EL (cell line): ENCODE measurements at places on chromosomes 2 and 18.

DNA sequence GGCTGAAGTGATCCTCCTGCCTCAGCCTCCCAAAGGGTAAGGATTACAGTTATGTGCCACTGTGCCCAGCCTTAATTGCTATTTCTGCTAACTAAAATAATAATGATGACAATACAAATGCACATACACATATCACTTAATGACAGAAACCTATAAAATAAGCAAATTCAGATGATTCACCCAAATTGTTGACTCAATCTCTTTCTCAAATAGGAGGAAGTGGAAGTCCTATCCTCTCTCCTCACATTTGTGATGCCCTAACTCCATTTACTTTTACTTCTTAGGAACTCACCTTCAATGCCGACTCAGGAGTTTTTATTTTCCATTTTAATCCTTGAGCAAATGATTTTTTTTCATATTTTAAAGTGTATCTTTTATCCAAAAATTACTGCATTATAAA, 24.5 kb upstream of the RAPH1 start:
- no peak for DNase-seq

DNA sequence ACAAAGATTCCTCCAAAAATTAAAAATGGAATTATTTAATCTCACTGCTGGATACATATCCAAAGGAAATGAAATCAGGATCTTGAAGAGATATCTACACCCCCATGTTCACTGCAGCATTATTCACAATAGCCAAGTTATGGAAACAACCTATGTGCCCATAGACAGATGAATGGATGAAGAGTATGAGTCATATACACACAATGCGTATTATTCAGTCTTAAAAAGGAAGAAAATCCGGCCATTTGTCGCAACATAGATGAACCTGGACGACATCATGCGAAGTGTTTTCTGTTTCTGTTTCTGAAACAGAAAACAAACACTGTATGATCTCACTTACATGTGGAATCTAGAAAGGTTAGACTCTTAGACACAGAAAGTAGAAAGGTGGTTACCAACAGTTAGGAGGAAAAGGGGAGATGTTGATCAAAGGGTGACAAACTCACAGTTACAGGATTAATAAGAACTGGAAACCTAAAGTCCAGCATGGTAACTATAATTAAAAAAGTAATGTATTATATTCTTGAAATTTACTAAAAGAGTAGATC, 87.8 kb upstream of the ERBB4 start:
- peak; percentile 15 for DNase-seq

- DNase-seq: no peak
These were observed 274.8 kb downstream of the SP3 start for GRCh38 chr2:173690349-173690748.

- DNase-seq: no peak
These were observed 128.3 kb downstream of the DNER start for GRCh38 chr2:229586012-229586411.

DNA sequence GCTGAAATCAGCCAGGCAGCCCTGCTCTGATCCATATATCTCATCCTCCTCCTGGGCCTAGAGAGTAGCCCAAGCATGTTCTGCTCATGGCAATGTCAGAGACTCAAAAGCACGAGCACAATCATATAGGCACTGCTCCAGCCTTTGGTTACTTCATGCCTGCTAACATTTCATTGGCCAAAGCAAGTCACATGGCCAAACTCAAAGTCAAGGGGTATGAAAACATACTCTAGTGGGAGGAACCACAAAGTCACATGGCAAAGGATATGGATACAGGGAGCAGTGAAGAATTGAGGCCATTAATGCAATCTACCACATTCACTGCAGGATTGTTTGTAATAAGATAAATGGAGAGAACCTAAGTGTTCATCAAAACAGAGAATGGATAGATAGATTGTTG, 87.8 kb upstream of the SPATS2L start:
- no peak for DNase-seq

DNA sequence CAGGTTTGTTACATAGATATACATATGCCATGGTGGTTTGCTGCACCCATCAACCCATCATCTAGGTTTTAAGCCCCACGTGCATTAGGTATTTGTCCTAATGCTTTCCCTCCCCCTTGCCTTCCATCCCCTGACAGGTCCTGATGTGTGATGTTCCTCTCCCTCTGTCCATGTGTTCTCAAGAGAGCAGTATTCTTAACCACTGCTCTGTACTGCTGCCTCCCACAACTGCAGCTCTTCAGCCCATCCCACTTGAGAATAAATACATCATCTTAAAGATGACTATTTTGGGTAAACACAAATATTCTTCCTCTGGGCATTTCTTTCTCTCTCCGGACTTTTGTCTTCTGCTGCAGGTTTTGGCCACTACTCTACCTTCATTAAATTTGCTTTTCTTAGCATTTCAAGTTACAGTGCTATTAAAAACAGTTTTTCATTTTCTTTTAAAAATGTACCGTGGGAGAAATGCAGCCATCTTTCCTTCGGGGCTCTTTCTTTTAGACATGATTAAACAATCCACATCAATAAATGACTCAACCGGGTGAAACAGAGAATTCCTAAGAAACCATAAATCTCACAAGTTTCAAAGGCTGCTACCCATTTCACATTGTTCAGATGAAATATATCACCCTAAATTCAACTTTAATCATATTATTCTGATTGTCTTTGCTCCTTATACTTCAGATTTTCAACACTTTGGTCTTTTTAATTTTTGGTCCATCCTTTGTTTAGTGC, 323.4 kb downstream of the GALNT13 start:
- DNase-seq: no peak

DNA sequence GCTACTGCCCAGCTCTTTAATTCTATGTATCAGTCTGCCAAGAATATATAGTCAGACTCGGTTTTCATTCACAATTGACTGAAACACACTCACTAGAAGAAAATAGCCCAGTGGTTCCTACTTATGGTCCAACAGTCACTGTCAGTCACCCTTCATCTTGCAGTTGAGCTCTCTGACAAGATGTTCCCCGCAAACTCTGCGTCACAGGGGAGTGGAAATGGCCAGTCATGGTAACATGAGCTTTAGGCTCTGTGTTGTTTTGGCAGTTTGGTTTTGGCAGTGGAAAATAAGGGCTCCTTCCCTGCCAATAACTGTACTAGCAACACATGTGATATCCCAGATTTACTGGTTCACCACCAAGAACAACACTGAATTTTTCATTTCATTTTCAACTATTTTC, 122.5 kb downstream of the PRPF40A start:
- no peak for DNase-seq

- DNase-seq: no peak
These were observed 76.8 kb upstream of the RBMS1 start for GRCh38 chr2:160570376-160570775.

GRCh38 chr2:149062531-149062930, 24.0 kb downstream of the LYPD6B start:
- no peak for DNase-seq

GRCh38 chr2:8458503-8459459, 223.1 kb upstream of the ID2 start:
- DNase-seq: no peak

DNA sequence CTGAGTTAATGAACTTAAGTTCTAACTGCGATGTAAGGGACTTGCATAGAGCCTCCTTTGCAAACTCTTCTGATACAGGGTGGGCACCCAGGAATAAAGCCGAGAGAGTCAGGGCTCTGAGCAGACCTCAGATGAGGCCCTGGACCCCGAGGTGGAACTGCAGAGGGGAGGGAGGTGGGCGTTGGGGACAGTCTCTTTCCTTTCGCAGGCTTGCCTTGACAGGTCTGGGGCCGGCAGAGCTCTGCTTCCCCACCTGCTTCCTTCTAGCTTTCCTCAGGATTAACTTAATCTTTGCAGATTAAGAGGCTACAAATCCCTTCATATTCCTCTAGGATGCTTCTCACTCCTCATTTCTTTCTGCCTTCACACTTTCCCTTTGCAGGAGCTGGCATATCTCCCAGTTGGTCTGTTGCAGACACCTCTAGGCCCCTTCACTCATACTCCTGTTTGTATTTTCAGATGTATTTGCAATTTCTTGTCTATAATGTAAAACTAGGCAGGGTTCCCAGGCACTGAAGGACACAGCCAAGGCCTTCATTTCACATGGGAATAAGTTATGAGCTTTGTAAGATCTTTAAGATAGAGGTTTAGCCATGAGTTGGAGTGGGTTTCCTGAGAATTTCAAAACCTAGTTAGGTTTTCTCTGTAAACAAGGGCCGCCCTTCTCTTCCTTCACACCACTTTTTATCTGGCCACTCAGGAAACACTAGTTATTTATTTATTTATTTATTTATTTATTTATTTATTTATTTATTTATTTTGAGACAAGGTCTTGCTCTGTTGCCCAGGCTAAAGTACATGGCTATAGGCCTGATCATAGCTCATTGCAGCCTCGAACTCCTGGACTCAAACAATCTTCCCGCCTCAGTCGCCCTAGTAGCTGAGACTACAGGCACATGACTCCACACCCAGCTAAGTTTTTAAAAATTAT, 70.9 kb downstream of the MTCL1 start:
- no peak for DNase-seq

DNA sequence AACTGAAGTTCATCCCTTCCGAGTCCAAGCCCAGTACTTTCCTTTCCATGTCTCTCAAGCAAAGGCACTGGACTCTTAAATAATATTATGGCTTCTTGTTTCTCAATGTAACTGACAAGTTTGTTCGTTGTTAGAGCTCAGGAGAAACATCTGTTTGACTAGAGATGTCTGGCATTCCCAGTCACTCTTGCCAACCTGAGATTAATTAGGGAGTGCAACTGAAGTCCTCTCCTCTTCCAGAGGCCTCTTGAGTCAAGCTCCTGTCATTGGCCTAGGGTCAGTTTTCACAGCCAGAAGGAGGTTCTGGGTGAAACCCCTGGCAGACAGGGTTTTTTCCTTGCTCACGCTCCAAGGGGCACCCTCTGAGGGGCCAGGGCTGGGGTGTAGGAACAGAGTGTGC, 196.1 kb downstream of the AGPS start:
- DNase-seq: no peak

- peak; percentile 84 for DNase-seq
These were observed 63.2 kb downstream of the ZEB2 start for GRCh38 chr2:144456680-144457079.

DNA sequence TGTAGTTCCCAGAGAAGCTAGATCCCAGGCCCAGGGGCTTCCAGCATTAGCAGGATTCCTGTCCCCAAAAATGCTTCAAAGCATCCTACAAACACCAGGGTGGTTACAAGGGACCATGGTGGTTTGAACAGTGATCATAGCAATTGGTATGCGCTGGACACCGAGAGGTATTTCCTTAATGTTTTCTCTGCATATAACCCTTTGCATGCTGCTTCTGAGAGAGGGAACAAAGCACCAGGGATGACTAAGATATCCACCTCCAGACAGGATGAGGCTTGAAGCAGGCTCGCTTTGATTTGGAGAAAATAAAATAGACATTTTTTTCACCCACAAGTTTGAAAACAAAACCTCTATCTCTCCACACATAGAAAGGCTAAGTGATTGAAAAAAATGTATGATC, 50.5 kb upstream of the TSPYL6 start:
- peak; percentile 59 for DNase-seq

- no peak for DNase-seq
These were observed 69.8 kb upstream of the SCN7A start for GRCh38 chr2:166563894-166564293.

GRCh38 chr2:19349911-19350677, 8.3 kb downstream of the OSR1 start:
- DNase-seq: no peak

DNA sequence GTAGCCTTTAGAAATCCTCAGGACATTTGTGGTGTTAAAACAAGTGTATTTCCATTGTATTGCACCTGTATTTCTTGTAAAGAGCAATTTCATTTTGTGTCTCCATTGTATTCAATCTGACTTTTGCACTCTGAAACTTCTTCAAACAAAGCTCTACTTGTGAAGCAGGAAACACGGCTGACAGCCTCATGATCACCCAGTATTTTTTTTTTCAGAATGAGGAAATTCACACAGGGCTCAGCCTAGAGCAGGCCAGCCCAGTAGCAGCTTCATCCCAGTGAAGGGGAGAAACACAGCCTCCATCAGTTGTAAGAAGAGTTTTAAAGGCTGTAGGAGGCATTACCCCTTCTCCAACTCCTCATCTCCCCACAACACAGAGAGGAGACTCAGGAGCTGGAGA, 175.9 kb upstream of the KLHL29 start:
- DNase-seq: no peak

DNA sequence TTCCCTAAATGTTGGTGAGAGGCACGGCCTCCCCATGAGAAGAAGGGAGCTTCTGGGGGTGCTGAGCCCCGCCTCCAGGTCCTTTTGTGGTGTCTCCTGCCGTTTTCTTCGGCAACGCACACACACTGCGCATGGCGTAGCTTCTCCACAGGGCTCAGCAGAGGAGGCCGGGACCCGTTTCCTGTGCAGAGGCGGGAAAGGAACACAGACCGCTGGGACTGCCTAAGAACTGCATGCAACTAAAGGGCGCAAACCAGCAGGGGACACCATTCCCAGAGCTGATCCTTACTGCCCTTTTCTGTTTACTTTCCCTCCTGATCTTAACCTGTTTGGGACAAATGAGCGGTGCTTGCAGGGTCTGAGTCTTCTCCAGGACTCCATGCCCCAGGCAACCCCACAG, 90.3 kb upstream of the CAPN13 start:
- DNase-seq: no peak

DNA sequence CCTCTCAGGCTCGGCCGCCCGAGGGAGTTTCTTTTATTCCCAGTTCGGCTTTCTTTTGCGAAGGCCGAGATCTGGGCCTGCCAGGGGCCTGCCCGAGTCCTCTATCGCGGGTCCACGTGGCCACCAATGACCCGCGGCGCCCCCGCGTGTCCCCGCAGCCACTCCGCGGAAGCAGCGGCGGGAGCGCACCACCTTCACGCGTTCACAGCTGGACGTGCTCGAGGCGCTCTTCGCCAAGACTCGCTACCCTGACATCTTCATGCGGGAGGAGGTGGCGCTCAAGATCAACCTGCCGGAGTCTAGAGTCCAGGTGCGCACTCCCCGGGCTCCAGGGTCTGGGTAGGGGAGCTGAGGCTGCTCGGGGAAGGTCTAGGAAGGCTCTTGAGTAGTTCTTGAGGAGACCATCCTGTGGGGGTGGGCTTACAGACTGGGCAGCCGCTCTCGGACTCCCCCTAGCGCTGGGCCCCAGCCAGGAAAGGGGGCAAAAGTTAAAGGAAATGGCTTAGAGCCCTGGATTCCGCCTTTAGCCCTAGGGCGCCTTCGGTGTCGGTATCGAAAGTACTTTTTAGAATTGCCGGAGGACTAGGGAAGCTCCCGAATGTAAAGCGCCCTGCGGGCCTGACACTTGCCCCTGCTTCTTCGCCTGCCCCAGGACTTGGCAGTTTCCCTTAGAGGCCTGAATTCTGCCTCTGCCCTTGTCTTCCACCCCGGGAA, 3.4 kb downstream of the OTX1 start:
- peak; percentile 38 for DNase-seq

DNA sequence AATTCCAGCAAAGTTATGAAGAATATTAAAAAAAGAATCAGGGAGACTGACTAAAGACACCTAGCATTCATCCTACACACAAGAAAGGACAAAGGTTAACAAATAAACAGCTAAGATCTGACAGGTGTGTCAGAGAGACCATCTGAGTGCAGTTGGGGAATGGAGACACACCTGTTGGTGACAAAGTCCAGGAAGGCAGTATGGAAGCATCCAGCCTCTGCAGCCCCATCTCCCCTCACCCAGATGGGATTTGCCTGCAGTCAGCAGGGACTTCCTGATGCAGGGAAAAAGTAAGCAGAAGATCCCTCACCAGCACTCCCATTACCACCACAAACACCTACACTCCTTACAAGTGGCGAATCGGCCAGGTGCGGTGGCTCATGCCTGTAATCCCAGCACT, 37.9 kb downstream of the USP34 start:
- no peak for DNase-seq
